Iris pigment epithelial cell (primary cell): ENCODE measurements at places on chromosomes 2 and 18.

GRCh38 chr18:77013811-77014521 is 118.6 kb downstream of the MBP start:
- DNase-seq = no peak

DNA sequence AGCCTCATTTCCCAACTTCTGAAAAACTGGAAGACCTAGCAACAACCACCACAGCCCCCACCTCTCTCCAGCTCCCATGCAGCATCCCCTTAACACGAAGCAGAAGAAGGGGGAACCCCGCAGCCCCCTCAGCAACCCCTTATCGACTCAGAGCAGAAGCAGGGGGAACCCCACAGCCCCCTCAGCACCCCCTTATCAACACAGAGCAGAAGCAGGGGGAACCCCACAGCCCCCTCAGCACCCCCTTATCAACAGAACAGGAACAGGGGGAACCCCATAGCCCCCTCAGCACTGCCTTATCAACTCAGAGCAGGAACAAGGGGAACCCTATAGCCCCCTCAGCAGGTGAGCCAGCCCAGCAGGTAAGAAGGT is 6.7 kb downstream of the SLC66A2 start:
- no peak for DNase-seq

- peak; percentile 67 for DNase-seq
Observed at GRCh38 chr2:51624995-51625394, 593.1 kb upstream of the NRXN1 start.

DNA sequence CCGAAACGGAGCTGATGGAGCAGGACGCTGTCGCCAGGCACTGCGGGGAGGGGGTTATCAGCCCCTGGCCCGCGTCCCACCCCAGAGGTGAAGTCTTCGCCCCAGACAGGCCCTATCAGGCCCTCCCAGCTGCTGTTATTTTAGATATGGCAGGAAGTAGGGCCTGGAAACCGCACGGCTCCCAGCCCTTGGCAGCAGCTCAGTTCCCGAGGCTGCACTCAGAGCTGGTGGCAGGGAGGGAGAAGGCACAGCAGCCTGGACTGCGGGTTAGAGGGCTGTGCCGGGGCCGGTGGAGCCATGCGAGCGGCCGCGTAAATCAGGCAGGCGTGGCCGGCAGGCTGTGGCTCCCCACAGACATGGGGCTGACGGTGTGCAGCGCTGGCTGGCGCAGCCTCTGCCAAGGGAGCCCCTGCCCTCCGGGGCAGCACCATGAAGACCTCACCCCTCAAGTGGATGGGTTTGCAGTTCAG is 111.4 kb downstream of the NFATC1 start:
- DNase-seq = peak; percentile 67

DNA sequence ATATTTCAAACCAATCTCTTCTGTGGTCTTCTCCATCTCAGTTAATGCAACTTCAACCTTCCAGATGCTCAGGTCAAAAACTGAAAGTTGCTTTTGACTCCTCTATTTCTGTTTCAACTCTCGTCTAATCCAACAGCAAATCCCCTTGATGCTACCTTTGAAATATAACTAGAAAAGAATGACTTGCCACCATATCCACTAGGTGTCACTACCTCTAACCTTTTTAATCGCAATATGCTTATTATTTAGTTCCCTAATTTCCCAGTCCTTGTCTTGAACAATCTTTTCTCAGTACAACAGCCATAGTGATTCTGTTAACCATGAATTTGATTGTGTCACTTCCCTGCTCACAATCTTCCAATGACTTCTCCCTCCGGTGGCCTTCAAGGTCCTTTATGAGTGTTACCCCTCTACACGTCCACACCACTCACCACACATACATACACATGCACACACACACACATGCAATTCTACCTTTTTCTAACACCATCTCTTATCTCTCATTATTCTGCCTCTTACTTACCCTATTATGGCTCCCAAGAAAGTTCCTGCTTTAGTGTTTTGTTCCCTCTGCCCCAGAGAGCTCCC is 245.5 kb upstream of the KCNJ3 start:
- DNase-seq = peak; percentile 2

GRCh38 chr18:63505566-63506335 is 29.0 kb downstream of the SERPINB5 start:
- peak; percentile 14 for DNase-seq

GRCh38 chr18:48319801-48320638 is 89.2 kb downstream of the ZBTB7C start:
- DNase-seq = peak; percentile 33

DNA sequence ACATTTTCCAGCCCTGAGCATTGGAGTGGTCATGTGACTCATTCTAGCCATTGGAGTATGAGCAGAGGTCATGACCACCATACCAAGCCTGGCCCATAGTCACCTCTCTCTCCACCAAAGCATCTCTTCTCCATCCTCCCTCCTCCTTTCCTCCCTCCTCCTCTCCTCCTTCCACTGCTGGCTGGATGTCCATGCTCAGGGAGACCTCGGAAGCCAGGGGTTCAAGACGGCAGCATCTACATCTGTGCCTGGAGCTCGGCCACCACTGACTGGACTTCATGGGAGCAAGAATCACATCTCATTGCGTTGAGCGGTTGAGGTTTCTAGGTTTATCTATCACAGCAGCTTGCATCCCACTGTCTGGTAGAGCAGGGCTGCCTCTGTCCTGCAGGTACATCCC is 252.4 kb downstream of the NDUFA10 start:
- no peak for DNase-seq

GRCh38 chr2:128362889-128363228 is 44.2 kb upstream of the HS6ST1 start:
- DNase-seq = peak; percentile 81

- DNase-seq = no peak
Observed at GRCh38 chr2:28636491-28636890, 115.1 kb upstream of the PPP1CB start.

- no peak for DNase-seq
Observed at GRCh38 chr18:72878143-72878542, 10.4 kb upstream of the NETO1 start.

- DNase-seq = no peak
Observed at GRCh38 chr2:144201126-144201525, 318.8 kb downstream of the ZEB2 start.

GRCh38 chr18:33761363-33761762 is 183.3 kb downstream of the ASXL3 start:
- peak; percentile 12 for DNase-seq

GRCh38 chr2:234420408-234420807 is 76.5 kb downstream of the ARL4C start:
- no peak for DNase-seq

DNA sequence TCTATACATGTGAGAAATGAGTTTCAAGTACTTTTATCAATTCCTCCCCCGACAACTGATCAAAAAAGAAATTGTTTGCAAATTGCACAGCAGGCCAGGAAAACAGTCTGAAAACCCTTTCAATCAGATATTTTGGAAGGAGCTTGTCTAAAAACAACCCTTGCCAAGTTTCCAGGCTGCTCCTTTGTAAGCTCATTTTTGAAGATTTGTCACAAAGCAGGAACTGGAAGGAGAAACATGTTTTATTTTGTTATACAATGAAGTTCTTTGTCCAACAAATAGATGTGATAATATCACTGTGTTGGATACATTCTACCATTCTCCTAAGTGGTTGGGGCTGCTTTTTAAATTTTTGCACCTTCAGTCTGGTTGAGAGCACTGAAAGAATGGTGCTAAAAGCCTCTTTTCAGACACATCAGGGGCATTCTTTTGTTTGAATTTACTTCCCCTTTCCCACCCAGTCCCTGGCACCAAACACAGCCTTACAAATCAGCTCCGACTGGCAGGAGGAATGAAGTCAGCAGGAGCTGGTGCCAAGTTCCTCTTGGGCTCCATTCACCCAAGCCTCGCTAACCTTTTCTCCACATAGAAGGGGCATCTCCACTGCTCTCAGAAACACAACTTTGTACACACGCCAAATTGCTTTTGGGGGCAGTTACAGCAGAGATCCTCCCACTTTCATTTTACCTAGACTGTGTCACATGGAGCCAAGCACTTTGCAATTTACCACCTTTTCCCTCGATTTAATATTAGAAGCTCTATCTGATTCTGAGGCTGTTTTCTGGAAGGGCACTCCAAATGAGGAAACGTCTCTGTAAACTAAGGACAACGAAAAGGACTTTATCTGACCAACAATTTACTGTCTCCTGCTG is 88.0 kb downstream of the C1D start:
- no peak for DNase-seq

- DNase-seq = peak; percentile 69
Observed at GRCh38 chr2:233976690-233977294, 59.6 kb downstream of the TRPM8 start.

- no peak for DNase-seq
Observed at GRCh38 chr2:160388464-160389263, 104.9 kb downstream of the RBMS1 start.

DNA sequence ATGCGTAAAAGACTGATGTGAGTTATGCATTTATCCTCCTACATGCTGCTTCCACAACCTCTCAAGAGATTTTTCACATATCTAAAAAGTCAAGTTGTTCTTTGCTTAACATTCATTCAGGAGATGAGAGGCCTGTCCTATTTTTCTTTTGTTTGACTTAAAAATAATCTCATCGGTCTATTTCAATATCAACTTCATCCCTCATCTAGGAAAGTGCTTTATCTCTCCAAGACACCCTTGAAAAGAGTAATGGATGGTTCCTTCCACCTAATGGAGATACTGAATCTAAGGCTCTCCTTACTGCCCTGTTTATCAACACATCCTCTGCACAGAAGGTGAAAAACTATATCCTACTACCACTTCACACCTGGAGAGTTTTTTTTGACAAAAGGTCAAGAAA is 2.4 kb downstream of the NFE2L2 start:
- no peak for DNase-seq

DNA sequence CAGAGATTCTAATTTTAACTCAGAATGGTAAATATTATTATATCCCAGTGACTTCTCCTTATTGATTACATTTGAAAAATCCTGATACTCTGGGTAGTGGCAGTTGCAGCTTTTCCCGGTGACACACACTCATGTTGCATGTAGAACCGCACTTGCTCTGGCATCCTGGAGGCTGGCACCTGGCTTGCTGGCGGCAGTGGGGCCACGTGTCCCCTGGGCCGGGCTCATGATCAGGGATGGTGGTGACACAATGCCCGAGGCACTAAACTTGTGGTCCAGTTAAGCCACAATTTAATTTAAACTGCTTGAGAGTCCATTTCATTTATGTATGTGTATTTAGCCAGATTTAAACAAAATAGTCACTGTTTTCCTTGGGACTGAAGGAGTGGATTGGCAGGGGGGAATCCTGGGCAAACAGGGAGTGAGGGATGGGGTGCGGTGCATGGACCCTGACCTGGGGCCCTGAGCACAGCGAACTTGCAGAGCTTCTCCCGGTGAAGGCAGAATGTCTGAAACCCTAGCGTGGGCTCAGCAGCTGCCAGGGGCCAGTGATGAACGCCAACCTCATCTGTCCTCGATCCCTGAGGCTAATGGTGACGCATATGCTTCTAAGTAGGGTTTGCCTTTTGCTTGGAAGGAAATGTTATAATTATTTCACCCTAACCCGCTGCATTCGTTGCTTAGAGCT is 50.0 kb downstream of the KCNG2 start:
- no peak for DNase-seq

DNA sequence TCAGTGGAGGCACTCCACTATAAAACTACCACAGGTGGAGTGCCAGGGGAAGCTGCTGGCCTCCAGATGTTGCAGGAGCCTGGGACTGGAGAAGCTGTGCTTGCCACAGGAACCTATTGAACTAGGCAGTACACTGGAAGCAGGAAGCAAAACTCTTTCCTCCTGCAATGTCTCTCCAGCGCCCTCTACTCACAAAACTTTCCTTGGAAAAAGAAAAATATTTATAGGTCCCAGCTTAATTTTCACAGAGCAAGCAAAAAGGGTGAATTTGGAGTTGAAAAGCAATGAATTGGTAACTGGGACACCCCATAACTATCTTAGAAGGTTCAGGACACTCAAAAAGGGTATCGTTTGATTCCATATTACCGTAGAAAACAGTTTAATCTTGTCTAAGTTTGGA is 33.2 kb upstream of the REEP1 start:
- DNase-seq = no peak

- DNase-seq = no peak
Observed at GRCh38 chr2:11013196-11013595, 101.5 kb downstream of the KCNF1 start.

- DNase-seq = no peak
Observed at GRCh38 chr18:9890196-9890595, 4.4 kb downstream of the TXNDC2 start.

DNA sequence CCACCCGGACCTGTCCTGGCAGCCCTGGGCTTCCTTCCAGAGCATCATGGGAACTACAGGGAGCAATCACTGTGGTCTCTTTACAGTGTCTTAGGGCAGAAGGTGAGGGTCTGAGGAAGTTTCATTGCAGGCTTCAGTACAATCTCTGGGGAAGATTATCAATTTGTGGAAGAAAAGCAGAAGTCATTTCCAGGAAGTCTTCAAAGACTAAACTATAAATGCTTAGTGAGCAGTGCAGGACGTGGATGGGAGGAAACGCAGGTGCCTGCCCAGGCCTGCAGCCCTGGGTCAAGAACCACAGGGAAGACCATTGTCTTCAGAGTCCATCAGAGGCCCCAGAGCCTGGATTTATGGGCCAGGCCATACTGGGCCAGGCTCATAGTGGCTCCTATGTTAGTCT is 54.3 kb downstream of the INO80C start:
- DNase-seq = no peak
